Temporal lobe (tissue), 4 donors: ENCODE measurements at places on chromosomes 16 and 17. TPM values are rescaled to one million over a fixed set of nuclear protein-coding genes. Genes with fewer than 3 reads are reported as not detected.

Gene CCDC102A
- total RNA-seq = 1.5 TPM

Gene PLCG2
- 2.2 TPM for total RNA-seq

Gene PNMT
- 2.0 TPM for total RNA-seq

Gene PRR15L
- total RNA-seq = not detected

Gene NKD1
- 1.5 TPM for total RNA-seq

Gene SHCBP1
- total RNA-seq = 3.7 TPM

Gene HBM
- 4.4 TPM for total RNA-seq

Gene GAS7
- total RNA-seq = 78.9 TPM

Gene HOXB2
- not detected for total RNA-seq

Gene TMED6
- total RNA-seq = not detected

Gene CDRT15L2
- total RNA-seq = not detected

Gene PIP4K2B
- total RNA-seq = 161 TPM

Gene RBFOX1
- total RNA-seq = 68.8 TPM

Gene TRPV2
- 0.98 TPM for total RNA-seq

Gene ST6GALNAC1
- total RNA-seq = 2.5 TPM

Gene CRHR1
- total RNA-seq = 37.6 TPM

Gene DNAAF1
- 0.25 TPM for total RNA-seq

Gene SOCS7
- total RNA-seq = 53.6 TPM

Gene KRTAP9-6
- not detected for total RNA-seq
